ENCODE measurements at places on chromosomes 12 and 14. TPM values are rescaled to one million over a fixed set of nuclear protein-coding genes. Genes with fewer than 3 reads are reported as not detected.

RERG gene
- 0.57 TPM for polyA plus RNA-seq

DNA sequence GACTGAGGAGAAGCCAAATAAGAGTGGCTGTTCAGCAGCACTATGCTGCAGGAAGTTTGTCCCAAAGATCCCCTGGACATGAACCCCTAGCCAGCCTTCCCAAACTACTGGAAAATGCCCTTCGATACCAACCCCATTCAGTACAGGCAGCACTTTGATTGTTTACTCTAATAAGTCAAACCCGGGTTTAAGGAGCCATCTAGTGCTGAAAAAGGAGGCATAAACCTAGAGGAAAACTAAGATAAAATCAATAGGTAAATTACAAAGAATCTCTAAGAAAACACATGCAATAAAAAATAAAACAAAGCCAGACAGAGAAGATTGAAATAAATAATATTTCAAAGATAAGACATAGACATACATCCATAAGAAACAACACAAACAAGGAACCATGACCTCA is 771.6 kb downstream of the RPS29 start:
- DNase-seq = no peak

DNA sequence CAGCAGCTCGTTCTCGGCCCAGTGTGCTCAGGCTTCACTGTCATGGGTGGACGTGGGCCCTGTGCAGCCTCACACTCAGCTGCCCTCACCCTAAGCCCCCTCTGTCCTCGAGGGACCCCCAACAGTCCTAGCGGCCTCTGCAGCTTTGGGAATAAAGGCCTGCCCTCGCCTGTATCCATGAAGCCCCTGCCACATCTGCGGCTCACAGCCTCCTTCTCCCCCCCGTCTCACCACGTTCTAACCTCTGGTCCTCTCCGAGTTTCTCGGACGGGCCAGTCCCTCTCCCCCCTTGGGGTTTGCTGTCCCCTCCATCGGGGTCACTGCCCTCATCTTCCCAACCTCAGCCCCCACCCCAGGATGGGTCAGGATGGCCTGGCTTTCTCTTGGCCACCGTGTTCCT is 30.2 kb upstream of the GALNT9 start:
- no peak for DNase-seq

DNA sequence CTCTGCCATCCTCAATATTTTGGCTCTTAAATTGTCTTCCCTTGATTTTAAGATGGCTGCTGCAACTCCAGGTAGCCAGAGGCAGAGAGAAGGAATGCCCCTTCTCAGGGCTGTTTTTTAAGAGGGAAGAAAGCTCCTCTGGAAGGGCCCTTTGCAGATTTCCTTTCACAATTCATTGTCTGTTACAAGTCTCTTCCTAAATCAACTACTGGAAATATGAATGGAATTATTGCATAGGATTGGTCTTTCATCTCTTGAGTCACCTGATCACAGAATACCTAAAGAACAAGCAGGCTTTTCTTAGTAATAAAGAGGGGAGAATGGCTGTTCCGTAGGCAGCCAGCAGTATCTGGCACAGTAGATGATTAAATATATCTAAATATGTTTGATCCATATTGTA is 118.5 kb downstream of the ANO6 start:
- no peak for DNase-seq

PMCH gene
- polyA plus RNA-seq = not detected

- no peak for DNase-seq
These were observed 100.7 kb downstream of the ZFC3H1 start for GRCh38 chr12:71562676-71563595.

GRCh38 chr12:116060764-116061163 is 216.7 kb downstream of the MED13L start:
- DNase-seq = peak; percentile 25

DNA sequence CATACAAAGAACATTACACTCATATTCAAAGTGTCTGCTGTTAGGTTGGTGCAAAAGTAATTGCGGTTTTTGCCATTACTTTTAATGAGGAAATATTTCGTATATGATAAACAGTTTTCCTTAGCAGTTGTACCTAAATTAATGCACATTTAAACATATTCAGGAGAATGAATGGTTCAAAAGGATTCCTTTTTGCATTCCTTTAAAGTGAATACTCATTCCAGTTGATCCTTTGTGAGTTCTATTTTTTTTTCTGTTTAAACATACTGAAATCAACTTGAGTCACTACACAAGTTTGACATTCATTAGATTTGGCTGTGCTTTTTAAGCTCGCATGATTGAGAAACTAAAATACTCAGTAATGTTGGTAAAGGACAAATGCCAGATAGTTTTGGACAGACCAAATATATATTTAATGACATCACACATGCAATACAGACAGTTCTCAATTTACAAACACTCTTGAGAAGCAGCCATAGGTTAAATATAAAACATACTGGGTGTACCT is 13.8 kb upstream of the SLC38A2 start:
- peak; percentile 99 for DNase-seq

GRCh38 chr14:73945159-73945670 is 4.7 kb downstream of the FAM161B start:
- no peak for DNase-seq

SIRT4 gene
- 0.53 TPM for polyA plus RNA-seq

- DNase-seq = peak; percentile 9
These were observed 47.1 kb upstream of the MTERF2 start for GRCh38 chr12:107033758-107034739.

GRCh38 chr14:45039390-45039789 is 44.5 kb upstream of the PRPF39 start:
- no peak for DNase-seq

DNA sequence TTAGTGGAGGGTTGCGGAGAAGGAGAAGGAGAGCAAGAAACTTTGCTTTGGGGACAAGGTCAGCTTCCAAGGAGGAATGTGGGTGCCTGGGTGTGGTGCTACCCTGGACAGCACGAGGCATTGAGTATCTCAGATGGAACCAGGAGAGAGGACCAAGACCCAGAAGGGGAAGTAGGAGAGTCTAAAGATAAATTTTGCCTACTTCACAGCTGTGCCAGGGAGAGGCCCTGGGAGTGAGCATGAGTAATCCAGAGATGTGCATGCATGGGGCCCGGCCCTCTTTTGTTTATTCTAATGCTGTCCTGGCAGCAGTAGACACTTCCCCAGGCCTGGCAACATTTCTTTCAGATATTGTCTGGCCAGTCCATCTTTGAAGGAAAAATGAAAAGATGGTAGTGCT is 49.5 kb upstream of the GNPNAT1 start:
- DNase-seq = peak; percentile 78

DNAH10 gene
- polyA plus RNA-seq = 0.06 TPM

DNA sequence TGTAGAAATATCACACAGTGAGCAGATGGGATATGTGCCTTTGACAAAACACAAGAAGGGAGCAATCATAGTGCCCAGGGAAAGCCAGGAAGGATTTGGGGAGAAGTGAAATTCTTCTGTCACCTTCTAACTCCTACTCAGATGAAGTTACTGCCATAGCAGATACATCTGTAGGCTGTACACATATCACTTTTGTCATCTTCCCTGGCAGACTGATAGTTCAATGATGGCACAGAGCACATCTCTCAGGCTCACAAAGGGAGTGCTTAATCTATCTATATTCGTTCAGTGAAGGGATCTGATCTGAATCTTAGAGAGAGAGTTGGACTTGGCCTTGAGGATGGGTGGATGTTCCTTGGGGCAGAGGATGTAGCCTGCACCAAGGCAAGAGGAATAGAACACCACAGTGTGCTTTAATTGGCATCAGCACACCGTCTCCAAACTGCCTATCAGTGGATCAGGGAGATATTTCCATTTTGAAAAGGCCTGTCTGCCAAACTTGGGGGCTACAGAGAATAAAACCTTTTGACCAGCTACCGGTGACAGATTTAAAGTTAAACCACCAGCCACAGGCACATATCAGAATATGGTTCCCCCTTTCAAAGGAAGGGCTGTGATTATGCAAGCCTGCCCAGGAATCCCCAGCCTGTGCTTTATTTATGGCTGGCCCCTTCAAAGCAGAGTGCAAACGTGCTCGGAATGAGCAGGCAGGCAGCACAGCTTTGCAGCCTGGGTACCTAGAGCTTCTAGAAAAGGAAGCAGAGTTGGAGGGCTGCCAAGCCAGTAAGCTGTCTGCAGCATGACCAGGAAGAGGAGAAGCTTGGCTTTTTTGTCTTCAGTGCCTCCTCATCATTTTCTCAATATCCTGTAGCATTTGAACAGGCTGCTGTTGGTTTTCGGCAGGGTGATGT is 165.5 kb upstream of the DYRK2 start:
- peak; percentile 71 for DNase-seq

MGP gene
- polyA plus RNA-seq = 15.9 TPM

OR6C2 gene
- not detected for polyA plus RNA-seq

KSR2 gene
- not detected for polyA plus RNA-seq

PGF gene
- polyA plus RNA-seq = 0.84 TPM

GRCh38 chr14:104787736-104788135 is 7.8 kb downstream of the AKT1 start:
- DNase-seq = no peak

GPR68 gene
- polyA plus RNA-seq = 0.37 TPM

- DNase-seq = no peak
These were observed 114.8 kb downstream of the ESRRB start for GRCh38 chr14:76490735-76491134.

- DNase-seq = no peak
These were observed 87.7 kb upstream of the COCH start for GRCh38 chr14:30786701-30787100.

KLRB1 gene
- not detected for polyA plus RNA-seq

DNA sequence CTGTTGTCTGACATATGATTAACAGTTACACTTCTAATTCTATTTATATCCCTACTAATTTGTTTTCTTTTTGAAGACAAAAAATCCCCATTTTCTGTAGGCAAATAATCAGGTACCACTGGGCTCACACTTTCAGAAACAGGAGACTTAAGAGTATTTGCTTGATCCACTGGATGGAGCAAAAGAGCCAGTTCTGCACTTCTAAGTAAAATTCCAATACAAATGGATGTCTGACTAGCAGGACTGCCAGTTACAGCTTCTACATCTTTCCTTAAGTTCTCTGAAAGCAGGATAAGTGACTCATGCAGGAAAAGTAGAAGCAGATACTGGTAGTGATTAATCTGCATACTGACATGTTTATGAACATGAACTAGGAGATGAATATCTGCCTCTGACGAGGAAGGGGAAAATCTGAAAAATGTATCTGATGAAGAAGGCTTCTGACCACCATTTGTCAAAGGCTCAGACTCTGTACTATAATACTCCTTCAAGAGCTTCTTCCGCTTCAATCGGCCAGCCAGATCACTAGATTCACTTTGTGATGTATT is 73.8 kb upstream of the ANKS1B start:
- DNase-seq = peak; percentile 86

- no peak for DNase-seq
These were observed 1.5 kb downstream of the KDM2B start for GRCh38 chr12:121579190-121579791.

PZP gene
- polyA plus RNA-seq = not detected

DNA sequence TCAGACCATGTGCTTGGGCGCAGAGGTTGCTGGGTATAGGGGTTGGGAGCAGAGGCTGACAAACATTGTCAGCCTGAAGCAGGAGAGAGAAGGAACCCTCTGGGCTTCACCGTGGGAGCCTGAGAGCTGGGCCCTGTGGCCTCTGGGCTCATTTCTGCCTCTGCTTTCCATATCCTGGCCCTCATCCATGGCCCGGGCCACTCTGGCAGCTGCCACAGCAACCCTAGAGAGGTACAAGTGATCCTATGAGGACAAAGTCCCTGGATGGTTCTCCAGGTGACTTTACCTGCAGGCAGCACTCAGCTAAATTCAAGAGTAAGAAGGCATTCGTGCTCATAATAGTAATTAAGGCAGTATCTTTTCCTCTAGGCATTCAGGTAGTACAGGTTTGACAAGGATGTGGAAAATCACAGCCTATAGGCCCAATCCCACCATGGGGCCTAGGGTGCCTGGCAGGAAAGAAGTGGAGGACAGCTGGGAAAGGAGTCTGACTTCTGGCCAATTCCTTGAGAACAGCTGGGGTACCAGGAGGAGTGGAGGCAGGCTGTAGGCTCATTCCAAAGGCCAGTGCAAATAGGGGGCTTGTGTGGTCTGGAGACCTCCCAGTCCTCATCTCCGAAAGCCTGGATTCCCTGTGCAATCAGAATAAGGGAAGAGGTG is 3.6 kb upstream of the TTC7B start:
- no peak for DNase-seq

Data from fibroblast of lung (primary cell).